Osteoblast (primary cell): ENCODE measurements at places on chromosomes 7 and 10. TPM values are rescaled to one million over a fixed set of nuclear protein-coding genes. Genes with fewer than 3 reads are reported as not detected.

DNA sequence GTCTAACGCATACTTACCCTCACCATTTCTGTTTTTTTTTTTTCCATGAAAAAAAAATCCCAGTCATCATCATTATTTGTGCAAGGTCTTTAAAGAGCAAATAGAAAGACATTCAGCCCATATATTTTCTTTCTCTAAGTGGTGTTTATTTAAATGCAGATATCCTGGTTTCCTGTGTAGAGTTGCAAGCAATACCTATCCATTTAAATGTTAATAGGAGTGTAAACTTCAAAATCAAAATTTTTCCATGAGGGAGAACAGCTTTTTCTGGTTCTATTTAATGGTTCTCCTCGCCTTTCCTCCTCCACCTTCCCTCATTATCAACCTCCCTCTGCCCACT, 120.1 kb upstream of the AGK start:
- no peaks in the 10 kb centered on the region for H3K36me3 ChIP-seq
- no peak overlapping the region for H3K4me3 ChIP-seq
- H3K27me3 ChIP-seq = no peaks in the 10 kb centered on the region
- no peak for DNase-seq

GRCh38 chr10:116744885-116745284, 2.5 kb upstream of the HSPA12A start:
- peaks cover 5% of the 10 kb centered on the region for H3K36me3 ChIP-seq
- no peak overlapping the region for H3K27ac ChIP-seq
- peak; percentile 62 for DNase-seq

DNA sequence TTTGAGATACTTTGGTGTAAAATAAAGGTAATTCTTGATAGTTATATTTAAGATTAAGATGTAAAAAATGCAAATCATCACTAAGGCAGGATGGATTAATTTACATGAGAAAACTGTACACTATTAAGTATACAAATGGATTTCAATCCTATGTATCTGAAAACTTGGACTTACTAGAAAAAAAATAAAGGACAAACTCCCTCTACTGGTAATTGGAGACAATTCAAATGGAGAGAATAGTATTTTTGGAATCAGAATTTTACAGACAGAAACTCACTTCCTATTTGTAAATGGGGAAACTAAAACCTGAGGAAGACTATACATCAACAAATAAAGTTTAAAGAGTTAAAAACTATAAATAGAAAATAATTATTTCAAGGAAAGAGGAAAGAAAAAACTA, 62.6 kb downstream of the CUL2 start:
- no peak for DNase-seq
- no peaks in the 10 kb centered on the region for H3K27me3 ChIP-seq
- H3K36me3 ChIP-seq = peaks cover 48% of the 10 kb centered on the region
- H3K4me3 ChIP-seq = no peak overlapping the region
- peaks cover 5% of the 10 kb centered on the region for H3K4me1 ChIP-seq

DNA sequence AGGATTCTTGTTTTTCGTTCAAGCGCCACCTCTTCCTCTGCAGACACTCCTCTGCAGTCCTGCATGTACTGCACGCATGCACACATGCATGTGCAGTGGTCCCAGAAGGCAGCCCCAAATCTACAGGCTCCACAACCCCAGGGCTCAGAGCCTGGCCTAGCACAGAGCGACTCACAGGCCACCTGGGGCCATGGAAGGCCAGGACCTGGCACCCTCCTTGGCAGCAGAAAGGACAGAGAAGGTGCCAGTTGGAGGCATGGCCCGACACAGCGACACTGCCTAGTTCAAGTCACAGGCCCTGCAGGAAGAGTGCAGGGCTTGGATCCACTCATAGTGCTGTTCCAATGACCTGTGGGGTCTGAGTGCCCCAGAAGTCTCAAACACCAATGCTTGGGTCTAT, 48.7 kb upstream of the RET start:
- H3K4me1 ChIP-seq = no peaks in the 10 kb centered on the region
- H3K36me3 ChIP-seq = no peaks in the 10 kb centered on the region
- no peak overlapping the region for H3K4me3 ChIP-seq
- DNase-seq = no peak
- H3K27ac ChIP-seq = no peak overlapping the region

GRCh38 chr10:53846809-53847208, 954.2 kb downstream of the PCDH15 start:
- H3K36me3 ChIP-seq = no peaks in the 10 kb centered on the region
- H3K27me3 ChIP-seq = no peaks in the 10 kb centered on the region
- no peak overlapping the region for H3K4me3 ChIP-seq
- no peak for DNase-seq
- H3K4me1 ChIP-seq = no peaks in the 10 kb centered on the region

GRCh38 chr7:919924-920341, 34.5 kb downstream of the ADAP1 start:
- peaks cover 2% of the 10 kb centered on the region for H3K4me1 ChIP-seq
- H3K36me3 ChIP-seq = no peaks in the 10 kb centered on the region
- peaks cover 5% of the 10 kb centered on the region for H3K27me3 ChIP-seq
- no peak overlapping the region for H3K27ac ChIP-seq
- DNase-seq = no peak

DNA sequence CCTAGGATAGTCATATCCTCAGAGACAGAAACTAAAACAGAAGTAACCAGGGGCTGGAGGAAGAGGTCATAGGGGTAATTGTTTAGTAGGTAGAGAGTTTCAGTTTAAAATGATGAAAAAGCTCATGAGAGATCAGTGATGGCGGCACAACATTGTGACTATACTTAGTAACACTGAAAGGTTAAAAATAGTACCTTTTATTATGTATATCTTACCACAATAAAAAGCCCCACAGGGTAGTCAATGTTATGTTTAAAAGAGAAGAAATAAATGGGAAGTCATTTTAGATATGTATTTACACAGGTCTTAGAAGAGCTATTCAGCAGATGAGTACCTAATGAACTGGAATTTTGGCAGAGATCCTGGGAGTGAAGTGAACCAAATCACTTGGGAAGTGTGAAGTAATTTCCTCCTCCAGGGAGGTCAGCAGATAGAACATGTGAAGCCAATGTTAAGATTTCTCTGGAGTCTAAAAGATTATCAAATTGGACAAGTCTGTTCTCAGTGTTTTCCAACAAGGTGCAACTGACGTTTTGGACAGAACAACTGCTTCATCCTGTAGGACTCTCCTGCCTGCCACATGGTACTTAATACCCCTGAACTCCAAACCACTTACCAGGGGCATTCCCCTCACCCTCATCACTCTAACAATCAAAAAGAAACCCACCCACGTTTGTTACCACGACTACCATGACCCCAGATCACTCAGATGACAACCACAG, 6.4 kb downstream of the CDCA7L start:
- no peak overlapping the region for H3K27ac ChIP-seq
- peaks cover 23% of the 10 kb centered on the region for H3K4me1 ChIP-seq
- no peak for DNase-seq
- no peaks in the 10 kb centered on the region for H3K36me3 ChIP-seq
- no peak overlapping the region for H3K4me3 ChIP-seq

- DNase-seq = peak; percentile 13
- H3K4me1 ChIP-seq = no peaks in the 10 kb centered on the region
- no peak overlapping the region for H3K4me3 ChIP-seq
- no peaks in the 10 kb centered on the region for H3K36me3 ChIP-seq
Measured at GRCh38 chr10:97080051-97080776, 105.5 kb downstream of the SLIT1 start.

DNA sequence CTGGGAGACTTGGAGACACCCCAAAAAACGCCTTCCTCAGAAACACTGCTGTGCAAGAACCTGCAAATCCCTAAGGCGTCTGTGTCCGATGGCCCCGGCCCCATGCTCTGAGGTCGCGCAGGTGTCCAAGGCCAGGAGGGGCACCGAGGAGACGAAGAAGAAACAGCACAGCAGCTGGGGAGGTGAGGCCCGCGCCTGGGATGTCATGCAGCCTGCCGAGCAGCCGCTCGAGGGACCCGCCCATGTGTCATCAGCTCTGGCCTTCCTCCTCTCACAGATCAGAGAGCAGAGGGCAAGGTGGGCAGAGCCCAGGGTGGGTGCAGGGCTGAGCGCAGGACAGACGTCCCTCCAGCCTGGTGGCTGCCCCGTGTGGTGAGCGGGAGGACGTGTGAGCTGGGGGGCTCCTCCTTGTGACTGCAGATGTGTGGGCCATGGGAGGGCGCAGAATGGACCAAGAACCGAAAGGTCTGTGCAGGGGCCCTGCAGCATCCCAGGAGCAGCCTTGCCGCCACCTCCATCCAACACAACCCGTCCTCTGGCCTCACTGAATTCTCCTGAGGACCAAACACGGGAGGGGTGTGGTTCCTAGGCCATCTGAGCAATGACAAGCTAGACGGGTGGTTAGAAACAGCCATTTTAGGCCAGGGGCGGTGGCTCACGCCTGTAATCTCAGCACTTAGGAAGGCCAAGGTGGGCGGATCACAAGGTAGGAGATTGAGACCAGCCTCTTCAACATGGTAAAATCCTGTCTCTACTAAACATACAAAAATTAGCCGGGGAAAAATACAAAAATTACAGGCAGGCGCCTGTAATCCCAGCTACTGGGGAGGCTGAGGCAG, 13.1 kb upstream of the GPER1 start:
- no peaks in the 10 kb centered on the region for H3K36me3 ChIP-seq
- no peak overlapping the region for H3K27ac ChIP-seq
- no peak for DNase-seq
- H3K4me1 ChIP-seq = peaks cover 10% of the 10 kb centered on the region
- no peaks in the 10 kb centered on the region for H3K27me3 ChIP-seq

DNA sequence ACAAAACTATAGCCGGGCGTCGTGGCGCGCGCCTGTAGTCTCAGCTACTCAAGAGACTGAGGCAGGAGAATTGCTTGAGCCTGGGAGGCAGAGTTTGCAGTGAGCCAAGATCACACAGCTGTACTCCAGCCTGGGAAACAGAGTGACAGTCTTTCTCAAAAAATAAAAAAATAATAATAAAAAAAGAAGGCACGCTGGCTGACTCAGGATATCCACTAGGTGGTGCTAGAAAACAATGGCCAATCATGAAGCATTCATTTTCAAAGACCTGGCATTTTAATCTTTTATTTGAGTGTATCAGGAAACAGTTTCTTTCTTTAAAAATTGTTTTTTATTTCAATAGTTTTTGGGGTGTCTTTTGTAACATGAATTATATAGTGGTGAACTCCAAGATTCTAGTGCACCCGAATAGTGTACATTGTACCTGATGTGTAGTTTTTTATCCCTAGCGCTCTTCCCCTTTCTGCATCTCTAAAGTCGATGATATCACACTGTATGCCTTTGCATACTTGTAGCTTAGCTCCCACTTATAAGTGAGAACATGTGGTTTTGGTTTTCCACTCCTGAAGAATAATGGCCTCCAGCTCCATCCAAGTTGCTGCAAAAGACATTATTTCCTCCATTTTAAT, 88.6 kb downstream of the LYZL1 start:
- H3K4me3 ChIP-seq = no peak overlapping the region
- DNase-seq = no peak
- peaks cover 4% of the 10 kb centered on the region for H3K4me1 ChIP-seq
- no peaks in the 10 kb centered on the region for H3K27me3 ChIP-seq
- no peak overlapping the region for H3K27ac ChIP-seq

DNA sequence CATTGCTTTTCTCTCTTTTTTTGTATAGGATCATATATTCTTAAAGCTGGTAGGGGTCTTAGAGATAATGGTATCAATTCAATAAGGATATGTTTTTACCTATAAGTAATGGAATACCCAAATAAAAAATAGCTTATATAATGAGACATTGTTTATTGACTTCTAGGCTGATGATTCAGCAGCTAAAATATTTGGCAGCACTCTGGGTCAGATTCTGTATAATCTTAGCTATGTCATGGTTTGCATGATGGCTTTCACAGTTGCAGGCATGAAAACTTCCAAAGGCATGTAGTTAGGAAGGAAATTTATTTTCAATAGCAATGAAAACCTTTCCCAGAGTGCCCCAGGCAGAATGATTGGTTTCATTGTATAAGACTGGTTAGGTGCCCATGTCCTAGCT, 32.1 kb upstream of the A1CF start:
- H3K36me3 ChIP-seq = no peaks in the 10 kb centered on the region
- DNase-seq = peak; percentile 77
- no peak overlapping the region for H3K4me3 ChIP-seq
- H3K27ac ChIP-seq = no peak overlapping the region

GRCh38 chr7:48380921-48381320, 209.7 kb downstream of the ABCA13 start:
- no peaks in the 10 kb centered on the region for H3K27me3 ChIP-seq
- H3K27ac ChIP-seq = no peak overlapping the region
- no peaks in the 10 kb centered on the region for H3K36me3 ChIP-seq
- H3K4me3 ChIP-seq = no peak overlapping the region
- DNase-seq = no peak
- no peaks in the 10 kb centered on the region for H3K4me1 ChIP-seq

- peak overlapping the region; percentile 81 for H3K27ac ChIP-seq
- H3K4me1 ChIP-seq = peaks cover 32% of the 10 kb centered on the region
- H3K4me3 ChIP-seq = peak overlapping the region; percentile 62
- H3K36me3 ChIP-seq = no peaks in the 10 kb centered on the region
Measured at GRCh38 chr7:30163231-30163894, 28.6 kb downstream of the MTURN start.

- H3K27me3 ChIP-seq = no peaks in the 10 kb centered on the region
- H3K4me1 ChIP-seq = no peaks in the 10 kb centered on the region
- H3K4me3 ChIP-seq = no peak overlapping the region
Measured at GRCh38 chr7:50620433-50620832, 55.2 kb upstream of the DDC start.

DNA sequence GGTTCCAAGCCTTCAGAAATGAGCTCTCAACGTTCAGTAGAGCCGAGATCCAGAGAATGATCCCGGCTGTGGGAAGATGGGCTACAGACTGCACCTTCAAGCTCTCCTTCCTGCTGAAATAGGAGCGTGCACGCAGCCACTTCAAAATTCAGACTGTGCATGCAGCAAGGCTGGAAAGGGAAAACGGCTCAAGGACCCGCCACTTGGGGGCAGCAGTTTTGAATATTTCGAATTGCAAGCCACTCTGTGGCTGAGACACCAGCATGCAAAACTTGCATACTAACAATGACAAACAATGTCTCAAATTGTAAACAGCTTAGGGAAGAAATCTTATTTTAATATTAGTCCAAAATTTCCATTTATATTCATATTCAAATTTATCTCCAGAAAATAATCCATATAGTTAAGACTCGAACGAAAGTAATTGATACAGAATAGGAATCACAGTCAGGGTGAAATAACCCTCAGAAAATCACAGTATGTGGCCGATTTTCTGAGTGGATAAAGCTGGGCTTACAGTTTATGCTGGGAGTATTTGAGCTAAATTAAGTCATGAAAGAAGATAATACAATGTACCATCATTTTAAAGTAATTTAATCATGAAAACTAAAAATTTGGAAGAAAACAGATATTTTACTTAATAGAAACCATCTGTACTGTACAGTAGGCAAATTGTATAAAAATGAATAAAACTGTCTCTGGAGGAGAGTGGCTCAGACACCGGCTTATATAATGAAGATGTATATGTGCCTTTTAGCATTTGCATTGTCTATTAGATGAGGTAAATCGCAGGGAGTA, 137.9 kb upstream of the MKI67 start:
- H3K4me3 ChIP-seq = no peak overlapping the region
- H3K36me3 ChIP-seq = no peaks in the 10 kb centered on the region
- DNase-seq = no peak
- H3K27me3 ChIP-seq = no peaks in the 10 kb centered on the region

The ZNF804B gene
- total RNA-seq = not detected in 2 replicates

The FAM180A gene
- 23.5 and 28.9 TPM in 2 replicates for total RNA-seq

The GRM3 gene
- total RNA-seq = not detected in 2 replicates

The SPAM1 gene
- total RNA-seq = not detected in 2 replicates

The PVRIG gene
- total RNA-seq = not detected in 2 replicates

The LIPM gene
- not detected in 2 replicates for total RNA-seq
